ENCODE measurements at places on chromosomes 3 and 15.

GRCh38 chr15:93467337-93467736, 378.3 kb upstream of the RGMA start:
- no peak for DNase-seq

DNA sequence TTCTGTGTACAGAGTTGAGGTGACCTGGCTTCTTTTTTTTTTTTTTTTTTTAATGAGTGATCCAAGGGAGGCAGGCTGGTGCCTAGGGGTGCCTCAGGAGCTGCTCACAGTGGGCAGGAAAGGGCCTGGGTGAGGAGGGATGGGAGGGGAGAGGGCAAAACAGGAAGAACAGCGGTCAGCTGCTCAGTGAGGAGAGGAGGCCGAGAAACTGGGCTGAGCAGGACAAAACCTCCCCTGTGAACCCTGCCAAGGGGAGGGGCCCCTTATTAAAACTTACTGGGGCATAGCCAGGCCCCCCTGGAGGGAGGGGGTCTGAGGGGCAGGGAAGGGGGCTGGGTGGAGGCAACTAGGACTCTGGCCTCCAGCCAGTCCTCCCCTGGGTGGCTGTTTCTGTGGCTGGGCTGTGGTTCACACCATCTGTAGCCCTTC, 3.5 kb downstream of the PLEKHO2 start:
- DNase-seq, result no peak

DNA sequence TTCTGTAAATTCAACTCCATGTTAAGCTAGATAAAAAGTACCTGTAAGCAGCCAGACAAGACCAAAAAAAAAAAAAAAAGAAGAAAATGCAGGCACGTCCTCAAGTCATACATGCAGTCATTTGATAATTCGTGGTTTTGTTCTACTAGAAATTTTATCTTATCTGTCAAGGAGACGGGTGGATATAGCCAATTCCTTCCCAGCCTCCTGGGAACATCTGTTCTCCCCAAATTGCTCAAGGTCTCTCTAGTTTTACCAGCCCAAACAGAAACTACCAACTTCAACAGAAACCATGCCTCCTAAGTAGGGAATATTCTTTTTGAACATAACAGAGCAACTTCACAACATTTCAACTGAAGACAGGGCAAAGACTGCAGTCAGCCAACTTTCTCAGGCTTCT, 19.5 kb downstream of the RYK start:
- no peak for DNase-seq

DNA sequence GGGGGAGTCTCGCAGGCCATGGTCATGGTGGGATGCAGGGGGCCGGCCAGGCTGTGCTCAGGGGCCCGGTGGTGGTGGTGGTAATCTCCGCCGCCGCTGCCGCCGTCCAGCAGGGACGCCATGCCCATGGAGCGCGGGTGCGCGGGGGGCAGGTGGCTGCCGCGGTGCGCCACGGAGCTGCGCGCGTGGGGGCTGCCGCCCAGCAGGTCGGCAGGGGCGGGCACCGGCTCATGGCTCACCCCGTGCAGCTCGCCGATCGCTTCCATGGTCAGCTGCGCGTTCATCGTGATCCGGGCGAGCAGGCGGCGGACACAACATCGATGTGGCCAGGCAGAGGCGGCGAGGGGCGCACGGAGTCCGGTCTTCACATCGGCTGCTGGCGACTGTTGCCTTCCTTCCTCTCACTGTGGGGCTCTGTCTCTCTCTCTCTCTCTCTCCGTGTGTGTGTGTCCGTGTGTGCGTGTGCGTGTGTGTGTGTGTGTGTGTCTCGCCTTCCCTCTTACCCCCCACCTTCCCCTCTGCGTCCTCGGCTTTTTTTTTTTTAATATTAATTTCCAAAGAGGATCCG, 451 bp downstream of the ONECUT1 start:
- no peak for DNase-seq
